ENCODE measurements at places on chromosomes 2 and 18.

GRCh38 chr2:191740759-191741158 lies 62.8 kb downstream of the NABP1 start:
- no peak for DNase-seq

DNA sequence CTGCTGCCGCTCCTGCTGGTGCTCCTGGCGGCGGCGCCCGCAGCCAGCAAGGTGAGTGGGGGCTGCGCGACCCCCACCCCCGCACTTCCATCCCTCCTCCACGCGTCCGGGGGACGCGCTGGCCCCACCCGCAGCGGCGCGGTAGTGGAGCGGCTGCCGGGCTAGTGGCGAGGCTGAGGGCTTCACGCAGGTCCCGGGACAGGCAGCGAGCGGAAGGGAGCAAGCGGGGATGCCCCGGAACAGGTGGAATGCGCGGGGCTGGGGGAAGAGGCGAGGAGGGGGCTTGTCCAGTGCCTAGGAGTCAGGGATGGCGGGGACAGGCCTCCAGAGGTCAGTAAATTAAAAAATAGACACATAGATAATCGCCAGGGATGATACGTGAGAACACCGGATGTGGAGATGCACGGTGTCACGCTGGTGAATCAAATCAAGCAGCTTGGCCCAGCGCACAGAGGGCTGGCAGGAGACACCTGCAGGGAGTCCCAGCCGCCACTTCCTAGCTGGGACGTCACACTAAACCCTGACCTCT lies 403 bp downstream of the COL4A3 start:
- no peak for DNase-seq

DNA sequence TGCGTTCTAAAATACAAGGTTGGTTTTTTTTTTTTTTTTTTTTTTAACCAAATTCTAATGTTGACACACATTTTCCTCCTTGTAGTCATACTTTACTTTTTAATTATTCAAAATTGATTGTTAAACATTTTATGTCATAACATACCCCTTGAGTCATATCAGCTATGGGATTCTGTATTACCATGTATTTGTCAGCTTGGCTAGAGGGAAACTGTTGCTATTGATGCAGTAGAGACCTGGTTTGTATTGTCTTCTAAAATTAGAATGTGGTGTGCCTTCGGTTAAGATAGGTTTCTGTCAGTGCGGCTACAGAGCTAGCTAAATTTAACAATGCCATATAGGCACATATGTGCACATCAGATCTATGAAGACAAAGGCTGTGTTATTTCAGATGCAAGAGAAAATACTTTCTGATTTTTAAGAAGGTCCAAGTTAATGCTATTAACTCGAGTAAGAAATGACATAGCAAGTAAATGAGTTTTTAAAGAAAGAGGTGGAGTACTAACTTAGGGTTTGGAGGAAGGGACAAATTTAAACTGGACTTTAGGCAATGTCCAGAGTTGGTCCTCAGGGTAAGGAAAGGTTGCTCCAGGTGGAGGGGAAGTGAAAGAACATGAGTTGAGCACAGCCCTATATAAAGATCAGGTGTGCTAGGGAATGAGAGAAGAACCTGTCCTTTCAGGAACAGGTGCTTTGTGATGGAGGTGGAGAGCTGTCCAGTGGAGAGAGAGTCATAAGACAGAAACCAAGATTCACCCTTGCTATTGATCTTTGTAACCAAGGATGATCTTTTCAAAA lies 152.3 kb downstream of the PRPF40A start:
- DNase-seq = no peak

DNA sequence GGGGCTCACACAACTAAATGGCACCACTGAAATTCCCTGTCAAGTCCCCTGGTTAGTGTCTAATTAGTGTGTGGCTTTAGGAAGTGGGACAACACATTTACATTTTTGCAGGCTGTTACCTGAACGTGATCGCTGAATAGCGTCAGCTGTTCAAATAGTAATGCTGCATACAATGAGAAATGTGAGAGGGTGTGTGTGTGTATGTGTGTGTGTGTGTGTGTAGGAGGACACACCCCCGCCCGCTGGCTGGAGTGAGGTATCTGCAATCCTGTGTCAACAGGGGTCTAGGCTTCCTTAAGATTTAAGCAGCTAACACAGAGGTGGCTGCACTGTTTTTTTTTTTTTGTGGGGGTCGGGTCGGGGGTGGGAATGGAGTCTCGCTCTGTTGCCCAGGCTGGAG lies 4.8 kb upstream of the LYPD6B start:
- DNase-seq = no peak

GRCh38 chr2:141929331-141930252 lies 201.2 kb downstream of the LRP1B start:
- no peak for DNase-seq

DNA sequence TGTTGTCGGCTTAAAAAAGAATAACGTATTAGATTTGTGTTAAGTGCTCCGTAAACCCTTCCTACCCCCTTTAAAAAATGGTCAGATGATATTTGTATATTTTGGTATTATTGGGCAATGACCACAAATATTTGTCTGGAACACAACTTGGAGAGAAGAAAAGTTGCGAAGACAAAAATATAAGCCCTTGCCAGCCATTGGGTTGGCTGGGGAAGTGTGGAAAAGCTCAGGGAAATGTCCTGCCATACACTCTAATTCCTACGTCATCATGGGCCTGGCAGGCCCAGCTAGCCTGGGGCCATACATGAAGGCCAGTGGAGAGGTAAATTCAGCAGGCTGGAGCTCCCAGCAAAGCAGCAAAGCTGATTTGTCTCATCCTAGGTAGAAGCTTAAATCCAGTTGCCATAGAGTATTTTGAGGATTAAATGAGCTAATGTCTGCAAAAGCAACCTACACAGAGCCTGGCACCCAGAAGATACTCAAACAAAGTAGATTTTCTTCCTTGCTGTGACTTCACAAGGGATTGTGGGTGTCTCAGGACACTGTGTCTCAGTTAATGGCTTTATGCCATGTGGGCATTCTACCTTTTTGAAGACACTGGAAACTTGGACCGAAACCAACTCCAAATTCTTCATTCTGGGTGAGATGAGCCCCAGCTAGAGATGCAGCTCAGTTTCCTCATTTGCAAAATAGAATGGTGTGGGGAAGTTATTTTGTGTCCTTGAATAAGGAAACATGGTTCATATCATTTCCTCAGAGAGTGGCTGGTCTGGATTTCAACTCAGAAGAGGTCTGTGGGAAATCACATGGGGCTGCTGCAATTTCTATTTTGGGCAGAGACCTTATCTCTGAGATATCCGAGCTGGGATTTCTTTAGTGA lies 87.9 kb upstream of the MAP4K3 start:
- no peak for DNase-seq

GRCh38 chr18:30730915-30731314 lies 311.6 kb downstream of the DSC3 start:
- no peak for DNase-seq

DNA sequence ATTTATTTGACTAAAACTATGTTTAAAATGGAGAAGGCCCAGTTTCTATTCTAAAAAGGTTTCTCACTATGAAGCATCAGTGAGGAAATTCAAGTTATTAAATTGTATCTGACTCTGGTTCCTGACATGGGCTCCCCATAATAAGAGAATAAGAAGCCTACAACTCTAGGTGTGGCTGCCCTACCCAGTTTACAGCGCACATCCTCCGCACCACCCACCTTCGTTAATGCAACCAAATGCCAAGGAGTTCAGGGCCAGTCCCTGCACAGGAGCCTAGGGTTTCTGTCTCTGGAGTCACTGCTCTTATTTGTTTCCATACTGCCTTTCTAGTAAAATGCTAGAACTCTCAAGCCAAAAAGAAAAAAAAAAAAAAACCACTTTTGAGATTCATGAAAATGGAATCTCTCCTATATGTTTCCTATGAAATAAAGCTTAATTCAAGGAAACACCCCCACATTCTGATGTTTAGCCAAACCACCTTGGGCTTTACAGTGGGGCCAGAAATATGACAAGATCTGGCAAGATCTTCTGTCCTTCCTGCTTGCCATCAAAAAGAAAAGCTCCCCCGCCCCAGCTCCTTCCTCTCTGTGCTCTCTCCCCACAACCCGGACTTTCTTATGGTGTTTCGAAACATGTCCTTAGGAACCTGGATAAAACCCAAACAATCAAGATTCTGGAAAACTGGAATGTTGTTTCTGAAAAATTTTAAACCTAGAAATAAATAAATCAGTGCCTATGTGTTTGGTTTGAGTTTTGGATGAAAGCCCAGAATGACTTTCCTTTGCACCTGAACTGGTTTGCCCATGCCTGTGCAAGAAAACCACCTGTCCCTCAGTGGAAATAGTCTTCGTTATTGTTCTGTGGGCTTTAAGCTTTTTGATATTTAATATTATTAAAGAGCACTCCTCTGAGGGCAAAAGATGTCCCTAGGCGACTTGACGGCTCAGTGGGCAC lies 136.7 kb downstream of the SP3 start:
- no peak for DNase-seq

DNA sequence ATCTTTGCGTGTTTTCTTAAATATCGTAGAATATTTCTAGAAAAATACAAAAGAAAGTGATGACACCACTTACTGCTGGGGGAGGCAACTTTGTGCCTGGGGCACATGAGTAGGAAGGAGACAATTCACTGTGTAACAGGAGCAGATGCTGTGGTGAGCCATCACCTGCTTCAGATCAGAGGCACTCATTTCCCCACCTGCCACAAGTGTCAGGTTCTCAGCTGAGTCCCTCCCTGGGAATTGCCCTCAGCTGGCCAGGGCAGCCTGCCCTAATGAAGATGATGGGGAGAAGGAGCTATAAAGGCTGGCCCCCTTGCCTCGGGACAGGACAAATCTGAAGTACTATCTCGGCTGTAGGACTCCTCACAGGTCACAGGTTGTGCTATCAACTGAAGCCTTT lies 322.8 kb downstream of the STK39 start:
- no peak for DNase-seq

GRCh38 chr18:58013241-58014211 lies 30.5 kb upstream of the NEDD4L start:
- peak; percentile 79 for DNase-seq

- DNase-seq = no peak
Observed at GRCh38 chr2:19426941-19427340, 68.5 kb upstream of the OSR1 start.

- no peak for DNase-seq
Observed at GRCh38 chr2:127564429-127565260, 29.2 kb downstream of the MYO7B start.

- peak; percentile 11 for DNase-seq
Observed at GRCh38 chr2:23589739-23590138, 204.8 kb downstream of the KLHL29 start.

DNA sequence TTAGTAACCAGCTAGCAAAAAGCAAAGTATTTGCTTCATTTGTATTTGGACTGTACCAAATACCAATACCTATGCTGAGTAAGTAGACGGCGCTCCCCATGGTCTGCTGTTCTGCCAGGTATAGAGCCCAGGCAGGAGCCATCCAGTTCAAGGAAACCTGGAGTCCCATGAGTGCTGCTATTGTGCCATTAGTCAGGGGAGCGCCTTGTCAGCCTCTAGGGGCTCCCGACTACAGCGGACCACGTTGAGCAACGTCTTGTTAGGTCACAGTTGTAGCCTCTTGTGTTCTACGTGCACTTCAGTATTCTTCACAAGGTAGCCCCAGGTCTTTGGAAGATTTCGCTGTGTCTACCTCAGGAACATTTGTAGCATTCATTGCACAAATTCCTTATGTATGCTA lies 21.6 kb upstream of the SLC9A2 start:
- no peak for DNase-seq

DNA sequence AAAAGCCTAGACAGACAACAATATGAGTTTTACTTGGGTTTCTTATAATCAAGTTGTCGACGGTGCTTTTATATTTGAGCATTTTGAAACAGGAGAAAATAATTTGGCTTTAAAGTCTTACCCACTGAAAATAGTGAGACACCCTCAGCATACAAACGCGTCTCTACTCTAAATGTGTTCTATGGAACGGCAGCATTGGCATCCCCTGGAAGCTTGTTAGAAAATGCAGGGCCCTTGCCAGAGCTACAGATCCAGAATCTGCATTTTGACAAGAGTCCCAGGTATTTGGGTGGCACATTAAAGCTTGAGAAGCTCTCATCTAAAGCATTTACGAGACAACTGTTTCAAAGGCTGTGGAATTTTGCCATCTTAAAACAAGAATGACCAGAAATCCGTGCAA lies 163.5 kb downstream of the PID1 start:
- no peak for DNase-seq

DNA sequence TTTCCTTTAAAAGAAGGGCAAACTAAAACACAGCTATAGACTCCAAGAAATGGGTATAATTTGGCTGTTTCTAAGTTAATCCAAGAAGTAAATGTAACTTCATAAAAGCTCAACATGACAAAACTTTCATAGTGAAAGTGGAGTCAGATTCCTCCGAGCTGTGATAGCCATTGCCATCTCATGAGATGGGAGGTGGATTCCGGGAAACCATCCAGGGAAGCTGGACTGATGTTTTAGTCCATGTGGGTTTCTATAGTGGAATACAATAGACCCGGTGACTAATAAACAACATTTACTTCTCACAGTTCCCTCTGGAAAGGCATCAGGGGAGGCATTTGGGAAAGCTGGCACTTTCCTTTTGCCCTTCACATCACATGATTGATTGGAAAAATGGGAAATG lies 10.0 kb upstream of the LAPTM4A start:
- peak; percentile 48 for DNase-seq

- no peak for DNase-seq
Observed at GRCh38 chr2:30636311-30636710, 170.9 kb downstream of the CAPN13 start.

DNA sequence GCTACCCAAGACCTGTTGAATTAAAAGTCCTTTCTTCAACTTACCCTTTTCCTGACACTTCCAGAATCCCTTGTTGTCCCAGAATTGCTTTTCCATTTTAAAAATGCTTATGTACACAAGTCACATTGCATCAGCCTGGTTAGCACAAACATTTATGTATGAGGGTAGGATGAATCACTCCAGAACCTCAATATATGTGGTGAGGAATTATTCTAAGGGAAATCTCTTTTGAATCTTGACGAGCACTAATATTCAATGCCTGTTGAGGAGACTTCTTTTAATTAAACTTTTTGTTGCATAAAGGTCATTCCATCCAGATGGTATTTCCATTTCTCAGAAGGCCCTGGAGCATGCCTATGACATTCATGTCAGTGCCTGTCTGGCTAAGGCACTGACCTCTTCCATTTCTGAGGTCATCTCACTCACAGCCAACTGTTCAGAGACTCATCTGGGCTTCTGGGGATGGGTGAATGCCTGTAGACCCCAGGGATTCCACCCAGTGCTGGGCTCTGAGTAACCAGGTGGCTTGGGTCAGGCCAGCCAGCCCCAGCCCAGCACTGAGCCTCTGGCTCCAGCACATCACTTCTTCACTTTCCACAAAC lies 28.2 kb downstream of the ACMSD start:
- DNase-seq = peak; percentile 40

DNA sequence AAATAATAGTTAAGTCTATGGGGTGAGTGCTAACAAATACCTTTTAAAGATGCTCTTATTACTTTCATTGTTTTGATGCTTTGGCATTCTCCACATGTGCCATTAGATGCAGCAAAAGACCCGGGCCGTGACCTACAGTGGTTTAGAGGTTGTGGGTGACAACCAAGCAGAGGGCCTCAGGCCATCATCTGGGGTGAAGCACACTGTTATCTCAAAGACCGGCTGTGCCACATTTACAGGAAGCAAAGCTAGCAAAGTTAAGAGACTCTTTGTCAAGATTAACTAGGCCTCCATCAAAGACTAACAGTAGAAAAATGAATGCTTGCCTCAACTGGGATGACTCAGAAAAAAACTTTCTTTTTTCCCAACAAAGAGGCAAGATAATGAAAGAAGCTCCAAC lies 695.3 kb downstream of the SATB2 start:
- peak; percentile 43 for DNase-seq

GRCh38 chr18:51110073-51110797 lies 80.2 kb downstream of the SMAD4 start:
- peak; percentile 41 for DNase-seq
